Mesenteric fat pad (tissue), 1 donor: ENCODE measurements at places on chromosomes 12 and 14. TPM values are rescaled to one million over a fixed set of nuclear protein-coding genes. Genes with fewer than 3 reads are reported as not detected.

DNA sequence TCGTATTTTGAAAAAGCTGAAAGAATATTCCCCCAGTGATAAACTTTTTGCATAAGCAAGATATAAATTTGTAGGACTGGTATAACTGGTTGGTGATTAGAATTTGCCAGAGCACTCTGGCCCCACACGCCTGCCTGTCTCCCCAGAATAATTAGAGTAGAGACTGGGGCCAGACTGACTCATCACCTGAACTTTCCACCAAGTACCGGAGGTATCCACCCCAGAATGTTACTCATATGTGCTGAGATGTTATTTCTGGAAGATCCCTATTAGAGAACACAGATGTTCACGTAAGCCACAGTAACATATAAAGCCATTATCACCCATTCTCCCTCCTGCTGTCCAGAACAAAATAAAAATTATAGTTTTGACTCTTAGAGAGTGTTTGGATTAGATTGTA is 49.5 kb upstream of the PIWIL1 start:
- no peak for DNase-seq

- DNase-seq, result no peak
Measured at GRCh38 chr12:31312431-31312830, 13.5 kb downstream of the SINHCAF start.

- DNase-seq, result no peak
Measured at GRCh38 chr12:102564026-102564425, 83.7 kb upstream of the IGF1 start.

DNA sequence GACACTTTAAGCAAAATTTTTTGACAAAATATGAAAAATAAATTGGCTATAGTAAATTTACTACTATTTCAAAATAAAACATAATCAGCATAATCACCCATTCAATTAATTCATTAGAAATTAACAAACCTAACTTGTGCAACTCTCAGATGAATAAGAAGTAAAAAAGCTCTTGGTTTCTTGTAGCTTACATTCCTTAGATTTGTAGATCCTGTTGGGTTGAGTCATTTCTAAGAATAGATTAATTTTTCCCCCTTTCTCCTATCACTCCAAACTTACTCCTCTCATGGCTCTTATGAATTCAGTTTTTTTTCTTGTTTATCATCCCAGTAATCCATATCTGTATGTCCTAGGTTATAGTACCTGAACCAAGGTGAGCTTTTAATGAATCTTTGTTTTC is 230.9 kb upstream of the LRIG3 start:
- no peak for DNase-seq

DNA sequence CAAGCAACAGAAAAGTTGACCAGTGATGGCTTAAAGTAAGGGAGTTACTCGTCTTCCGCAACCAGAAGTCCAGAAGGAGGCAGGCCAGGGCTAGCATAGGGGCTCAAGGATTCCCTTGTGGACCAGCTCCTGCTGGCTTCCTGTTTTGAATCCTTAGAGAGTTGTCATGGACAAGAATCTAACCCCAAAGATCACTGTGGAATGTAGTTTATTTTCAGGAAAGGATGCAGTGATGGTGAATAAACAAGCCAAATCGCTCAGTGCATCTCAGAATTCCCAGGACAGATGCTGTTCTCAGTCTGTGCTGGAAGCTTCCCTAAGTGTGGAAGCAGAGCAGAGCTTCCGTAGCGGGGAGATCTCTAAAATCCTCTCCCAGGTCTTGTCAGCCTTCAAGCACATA is 311.3 kb downstream of the C12orf75 start:
- DNase-seq, result no peak

- no peak for DNase-seq
Measured at GRCh38 chr14:34833549-34834523, 41.3 kb downstream of the BAZ1A start.

DNA sequence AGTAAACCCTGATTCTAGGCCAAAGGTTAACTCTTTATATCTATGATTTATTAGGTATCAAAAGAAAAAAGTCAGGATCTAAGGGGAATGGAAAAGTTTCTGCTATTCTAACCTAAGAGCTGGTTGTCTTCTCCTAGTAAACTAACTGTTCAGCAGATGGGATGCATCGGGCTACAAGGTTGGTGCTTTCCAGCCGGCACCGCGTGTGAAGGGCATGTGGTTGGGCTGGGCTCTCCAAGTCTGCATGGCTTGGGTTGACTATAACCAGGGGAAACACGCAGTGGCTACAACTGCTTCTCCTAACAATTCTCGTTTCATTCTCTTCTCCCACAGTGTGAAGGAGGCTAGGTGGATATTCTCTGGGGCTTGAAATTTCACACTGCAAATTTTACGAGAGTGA is 354.5 kb downstream of the APAF1 start:
- DNase-seq, result no peak

- peak; percentile 28 for DNase-seq
Measured at GRCh38 chr12:116346222-116346621, 68.7 kb upstream of the MED13L start.

- no peak for DNase-seq
Measured at GRCh38 chr12:27998658-27999057, 26.1 kb upstream of the PTHLH start.

- DNase-seq, result no peak
Measured at GRCh38 chr12:46773586-46774321, 52.0 kb downstream of the SLC38A4 start.

DNA sequence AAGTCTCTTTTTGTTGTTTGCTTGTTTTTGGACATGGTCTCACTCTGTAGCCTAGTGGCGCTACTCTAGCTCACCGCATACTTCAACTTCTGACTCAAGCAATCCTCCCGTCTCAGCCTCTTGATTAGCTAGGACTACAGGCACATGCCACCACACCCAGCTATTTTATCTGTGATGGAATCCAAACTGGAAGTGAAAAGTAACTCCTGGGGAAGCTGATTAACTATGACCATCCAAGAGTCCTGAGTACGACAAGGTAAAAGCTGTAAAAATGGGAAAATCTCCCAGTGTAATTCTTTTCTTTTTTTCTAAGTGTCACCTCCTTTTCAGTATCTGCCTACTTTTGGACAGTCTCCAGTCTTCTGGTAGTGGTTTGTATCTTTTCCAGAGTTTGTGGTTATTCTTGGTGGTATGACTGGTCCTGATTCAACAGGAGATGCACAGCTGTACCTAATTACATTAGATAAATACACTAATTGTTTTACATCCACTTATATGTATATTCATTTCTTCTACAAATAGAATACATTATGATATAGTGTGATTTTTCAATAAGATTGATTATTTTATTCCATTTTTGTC is 97.8 kb downstream of the SLC6A15 start:
- DNase-seq, result no peak

GRCh38 chr12:107328442-107329133 is 235.2 kb upstream of the CRY1 start:
- no peak for DNase-seq

GRCh38 chr14:26466862-26467261 is 131.0 kb downstream of the NOVA1 start:
- no peak for DNase-seq

- DNase-seq, result no peak
Measured at GRCh38 chr12:123948796-123949769, 23.5 kb downstream of the CCDC92 start.

GRCh38 chr12:108050696-108051095 is 78.4 kb upstream of the WSCD2 start:
- DNase-seq, result no peak

- no peak for DNase-seq
Measured at GRCh38 chr12:318759-319515, 56.3 kb upstream of the SLC6A13 start.

BATF gene
- total RNA-seq, result 8.1 TPM

LRRIQ1 gene
- 0.19 TPM for total RNA-seq

TRIM9 gene
- 1.3 TPM for total RNA-seq

CCDC88C gene
- total RNA-seq, result 17.4 TPM

PMEL gene
- 0.64 TPM for total RNA-seq

VCPKMT gene
- total RNA-seq, result 5.8 TPM

SLC15A4 gene
- 26.5 TPM for total RNA-seq

ALG10 gene
- total RNA-seq, result 4.9 TPM

RNF31 gene
- total RNA-seq, result 60.0 TPM

ADAM20 gene
- total RNA-seq, result 1.1 TPM

FAM177A1 gene
- 58.4 TPM for total RNA-seq

PTCSC3 gene
- total RNA-seq, result not detected

MMP17 gene
- 4.7 TPM for total RNA-seq

SLC38A6 gene
- 20.1 TPM for total RNA-seq

APOLD1 gene
- 165 TPM for total RNA-seq
